ENCODE measurements at places on chromosomes 2 and 18. TPM values are rescaled to one million over a fixed set of nuclear protein-coding genes. Genes with fewer than 3 reads are reported as not detected.
A peak's percentile ranks its signal among the peaks of the same experiment; 100 is the strongest.

DNA sequence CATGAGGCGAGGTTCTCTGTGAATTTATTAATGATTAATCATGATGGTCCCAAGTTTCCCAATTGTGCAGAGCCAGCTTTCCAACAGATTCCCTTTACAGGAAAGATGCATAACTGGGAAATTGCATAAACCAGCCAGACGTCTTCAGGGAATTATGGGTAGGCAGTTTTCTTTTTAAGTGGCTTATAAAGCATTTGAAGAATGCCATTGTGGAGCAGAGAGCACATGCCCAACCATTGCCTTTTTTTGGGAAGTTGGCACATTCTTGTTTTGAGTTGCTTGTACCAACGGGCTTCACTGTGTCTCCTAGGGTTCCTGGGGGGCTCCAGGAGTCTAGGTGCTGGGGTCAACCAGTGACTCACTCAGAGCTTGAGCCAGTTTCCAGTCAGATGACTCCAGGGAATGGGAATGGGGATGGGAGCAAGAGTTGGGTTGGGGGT, 231.7 kb upstream of the FOSL2 start:
- no peaks in the 10 kb centered on the region for H3K27me3 ChIP-seq
- no peaks in the 10 kb centered on the region for H3K36me3 ChIP-seq
- peaks cover 15% of the 10 kb centered on the region for H3K4me1 ChIP-seq
- no peak overlapping the region for H3K4me3 ChIP-seq
- H3K27ac ChIP-seq, result no peak overlapping the region

DNA sequence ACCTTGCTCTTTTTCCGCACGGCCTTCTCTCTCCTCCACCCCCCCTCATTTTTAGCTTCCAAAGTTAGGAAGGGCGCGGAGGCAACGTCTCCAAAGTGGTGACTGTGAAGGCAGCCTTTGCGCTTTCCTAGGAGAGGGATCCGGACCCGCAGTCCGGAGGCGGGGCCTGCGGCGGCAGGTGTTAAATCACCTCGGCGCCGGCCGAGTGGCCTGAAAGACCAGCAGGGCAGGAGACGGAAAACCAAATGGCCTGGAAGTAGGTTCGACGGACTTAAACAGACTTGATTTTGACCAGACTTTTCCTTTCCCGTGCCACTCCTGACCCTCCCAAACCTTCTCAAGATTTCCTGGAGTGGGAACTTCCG, 615 bp downstream of the GORASP2 start:
- DNase-seq, result peak; percentile 72
- no peaks in the 10 kb centered on the region for H3K36me3 ChIP-seq
- peak overlapping the region; percentile 71 for H3K4me3 ChIP-seq
- peak overlapping the region; percentile 84 for H3K27ac ChIP-seq
- no peaks in the 10 kb centered on the region for H3K27me3 ChIP-seq

DNA sequence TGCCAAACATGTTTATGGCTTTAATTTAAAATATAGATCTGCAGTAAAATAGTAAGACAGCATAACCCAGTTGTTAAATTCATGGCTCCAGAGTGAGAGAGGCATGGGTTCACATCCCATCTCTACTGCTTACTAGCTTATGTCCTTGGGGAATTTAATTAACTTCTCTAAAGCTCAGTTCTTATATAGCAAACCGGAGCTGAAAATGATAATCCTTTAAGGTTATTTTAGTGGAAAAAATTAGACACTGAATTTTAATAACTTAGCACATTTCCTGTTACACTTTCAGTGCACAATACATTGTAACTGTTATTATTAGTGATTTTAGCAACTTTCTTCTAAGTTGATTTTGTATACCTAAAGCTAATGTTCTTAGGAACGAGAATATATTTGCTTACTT, 14.8 kb downstream of the SCN9A start:
- H3K4me1 ChIP-seq, result no peaks in the 10 kb centered on the region
- no peaks in the 10 kb centered on the region for H3K27me3 ChIP-seq
- no peak overlapping the region for H3K27ac ChIP-seq
- H3K36me3 ChIP-seq, result no peaks in the 10 kb centered on the region
- DNase-seq, result no peak

GRCh38 chr2:62147610-62148301, 48.2 kb upstream of the B3GNT2 start:
- H3K27me3 ChIP-seq, result no peaks in the 10 kb centered on the region
- H3K4me1 ChIP-seq, result peaks cover 6% of the 10 kb centered on the region
- DNase-seq, result no peak

GRCh38 chr2:36902385-36903120, 63.8 kb downstream of the STRN start:
- H3K27me3 ChIP-seq, result no peaks in the 10 kb centered on the region
- no peak for DNase-seq
- H3K4me1 ChIP-seq, result no peaks in the 10 kb centered on the region
- H3K4me3 ChIP-seq, result no peak overlapping the region

- H3K4me3 ChIP-seq, result no peak overlapping the region
- no peak overlapping the region for H3K27ac ChIP-seq
- H3K4me1 ChIP-seq, result peaks cover 27% of the 10 kb centered on the region
- no peaks in the 10 kb centered on the region for H3K36me3 ChIP-seq
- H3K27me3 ChIP-seq, result peaks cover 84% of the 10 kb centered on the region
Measured at GRCh38 chr2:118845522-118846441, 1.7 kb downstream of the EN1 start.

DNA sequence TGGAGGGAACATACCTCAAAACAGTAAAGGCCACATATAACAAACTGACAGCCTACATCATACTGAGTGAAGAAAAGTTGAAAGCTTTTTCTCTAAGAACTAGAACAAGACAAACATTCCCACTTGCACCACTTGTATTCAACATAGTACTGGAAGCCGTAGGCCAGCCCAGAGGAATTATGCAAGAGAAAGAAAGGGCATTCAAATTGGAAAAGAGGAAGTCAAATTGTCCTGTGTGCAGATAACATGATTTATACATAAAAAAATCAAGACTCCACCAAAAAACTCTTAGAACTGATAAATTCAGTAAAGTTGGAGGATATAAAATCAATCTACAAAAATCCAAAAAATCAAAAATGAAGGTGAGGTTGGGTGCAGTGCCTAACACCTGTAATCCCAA, 8.0 kb upstream of the KDM3A start:
- H3K36me3 ChIP-seq, result no peaks in the 10 kb centered on the region
- no peak for DNase-seq

- no peak for DNase-seq
- H3K27me3 ChIP-seq, result no peaks in the 10 kb centered on the region
- peaks cover 36% of the 10 kb centered on the region for H3K4me1 ChIP-seq
Measured at GRCh38 chr2:29061176-29061575, 13.1 kb downstream of the PCARE start.

DNA sequence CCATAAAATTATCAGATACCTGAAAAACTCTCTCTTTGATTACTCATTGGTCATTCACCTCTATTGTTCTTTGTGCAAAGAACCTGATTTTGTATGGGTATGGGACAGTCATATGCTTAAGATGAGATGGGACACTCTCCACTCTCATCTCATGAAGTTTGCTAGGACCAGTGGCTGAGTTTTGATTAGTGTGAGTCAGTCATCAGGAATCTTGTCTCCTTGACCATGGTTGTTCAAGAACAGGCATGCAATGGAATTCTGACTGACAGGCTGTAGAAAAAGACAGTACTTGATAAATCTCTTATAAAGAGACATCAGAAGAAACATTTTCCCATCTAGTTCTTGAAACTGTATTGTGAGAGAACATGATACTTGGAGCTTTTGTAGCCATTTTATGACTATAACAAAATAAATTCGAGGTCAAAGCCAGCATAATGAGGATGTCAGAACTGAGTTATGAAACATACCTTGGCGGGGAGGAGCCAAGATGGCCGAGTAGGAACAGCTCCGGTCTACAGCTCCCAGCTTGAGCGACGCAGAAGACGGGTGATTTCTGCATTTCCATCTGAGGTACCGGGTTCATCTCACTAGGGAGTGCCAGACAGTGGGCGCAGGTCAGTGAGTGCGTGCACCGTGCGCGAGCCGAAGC, 367.0 kb downstream of the NR4A2 start:
- H3K27me3 ChIP-seq, result no peaks in the 10 kb centered on the region
- H3K36me3 ChIP-seq, result no peaks in the 10 kb centered on the region
- no peaks in the 10 kb centered on the region for H3K4me1 ChIP-seq

- H3K4me1 ChIP-seq, result no peaks in the 10 kb centered on the region
- H3K4me3 ChIP-seq, result no peak overlapping the region
- no peaks in the 10 kb centered on the region for H3K27me3 ChIP-seq
- no peaks in the 10 kb centered on the region for H3K36me3 ChIP-seq
- no peak overlapping the region for H3K27ac ChIP-seq
Measured at GRCh38 chr2:63562751-63563150, 25.5 kb downstream of the WDPCP start.

The NLRC4 gene
- total RNA-seq, result 0.34 TPM

The PLA2R1 gene
- total RNA-seq, result 86.0 TPM

The SYT4 gene
- not detected for total RNA-seq

The NEB gene
- 3.8 TPM for total RNA-seq

The SERPINB13 gene
- not detected for total RNA-seq

The PDCL3 gene
- total RNA-seq, result 6.6 TPM

The CXCR1 gene
- total RNA-seq, result 0.13 TPM

The LANCL1 gene
- 33.2 TPM for total RNA-seq

The SATB2 gene
- total RNA-seq, result 1.9 TPM

The KRCC1 gene
- total RNA-seq, result 44.6 TPM

All from thyroid gland (tissue), 4 donors.